AG10803 (cell line): ENCODE measurements at places on chromosomes 7 and 10.

- peak; percentile 27 for DNase-seq
Observed at GRCh38 chr7:124155432-124156022, 122.7 kb upstream of the TMEM229A start.

DNA sequence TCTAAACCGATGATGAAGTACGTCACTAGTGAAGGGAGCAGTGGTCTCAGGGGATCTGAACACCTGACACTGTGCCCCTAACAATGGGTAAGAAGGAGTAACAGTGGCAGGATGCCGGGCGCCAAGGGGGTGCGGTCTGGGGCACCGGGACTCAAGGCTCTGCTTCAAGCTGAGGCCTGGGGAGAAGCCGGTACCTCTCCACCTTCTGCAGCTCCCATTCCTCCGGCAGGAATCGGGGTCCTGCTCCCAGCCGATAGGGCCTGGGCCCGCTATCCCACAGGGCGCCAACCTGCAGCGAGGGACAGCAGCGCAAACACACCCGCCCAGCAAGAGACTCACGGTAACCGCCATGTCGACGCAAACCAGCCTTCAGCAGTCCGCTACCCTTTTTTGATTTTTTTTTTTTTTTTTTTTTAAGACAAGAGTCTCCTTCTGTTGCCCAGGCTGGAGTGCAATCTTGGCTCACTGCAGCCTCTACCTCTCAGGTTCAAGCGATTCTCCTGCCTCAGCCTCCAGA is 8.8 kb upstream of the CHST12 start:
- DNase-seq = no peak

DNA sequence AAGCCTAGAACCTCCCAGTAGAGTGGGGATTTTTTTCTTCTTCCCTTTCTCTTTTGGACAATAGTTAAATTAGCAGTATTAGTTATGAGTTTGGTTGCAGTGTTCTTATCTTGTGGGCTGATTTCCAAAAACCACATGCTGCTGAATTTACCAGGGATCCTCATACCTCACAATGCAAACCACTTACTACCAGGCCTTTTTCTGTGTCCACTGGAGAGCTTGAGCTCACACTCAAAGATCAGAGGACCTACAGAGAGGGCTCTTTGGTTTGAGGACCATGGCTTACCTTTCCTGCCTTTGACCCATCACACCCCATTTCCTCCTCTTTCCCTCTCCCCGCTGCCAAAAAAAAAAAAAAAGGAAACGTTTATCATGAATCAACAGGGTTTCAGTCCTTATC is 5.4 kb downstream of the OPN1SW start:
- no peak for DNase-seq

DNA sequence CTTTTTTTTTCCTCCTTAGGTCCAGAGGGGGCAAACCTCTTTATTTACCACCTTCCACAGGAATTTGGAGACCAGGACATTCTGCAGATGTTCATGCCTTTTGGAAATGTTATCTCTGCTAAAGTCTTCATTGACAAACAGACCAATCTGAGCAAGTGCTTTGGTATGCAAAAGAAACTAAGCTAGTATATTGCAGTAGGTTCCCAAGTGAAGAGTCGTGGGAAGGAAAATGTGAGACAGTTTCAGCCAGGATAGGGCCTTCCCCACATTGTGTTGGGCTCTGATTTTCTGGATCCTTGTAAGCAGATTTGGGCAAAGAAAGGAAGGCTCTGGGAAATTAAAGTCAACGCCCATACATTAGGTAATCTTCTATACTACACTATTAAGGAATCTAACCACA is 285.6 kb downstream of the USP6NL start:
- peak; percentile 55 for DNase-seq

- no peak for DNase-seq
Observed at GRCh38 chr7:158742065-158742821, 37.6 kb upstream of the NCAPG2 start.

GRCh38 chr10:49053053-49053997 is 62.0 kb downstream of the VSTM4 start:
- DNase-seq = no peak

GRCh38 chr7:68691261-68692216 is 906.7 kb upstream of the AUTS2 start:
- DNase-seq = peak; percentile 95
